AG04449 (cell line): ENCODE measurements at places on chromosomes 2 and 18.

- no peak for DNase-seq
These were observed 46.8 kb upstream of the RNU4ATAC start for GRCh38 chr2:121483846-121484245.

DNA sequence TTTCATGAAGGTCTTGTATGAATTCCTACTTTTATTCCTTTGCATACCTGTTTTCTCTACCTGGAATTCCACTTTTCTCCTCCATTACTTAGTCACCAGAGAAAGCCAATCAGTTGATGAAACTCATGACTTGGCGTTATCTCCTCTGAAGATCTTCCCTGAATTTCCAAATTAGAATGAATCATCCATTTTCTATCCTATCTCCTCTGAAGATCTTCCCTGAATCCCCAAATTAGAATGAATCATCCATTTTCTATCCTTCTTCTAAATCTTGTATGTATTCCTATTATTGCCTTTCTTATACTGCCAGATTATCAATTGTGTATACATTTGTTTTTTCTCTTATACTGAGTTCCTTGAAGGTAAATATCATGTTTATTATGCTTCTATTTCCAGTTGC, 440.4 kb downstream of the CCDC85A start:
- DNase-seq: no peak

DNA sequence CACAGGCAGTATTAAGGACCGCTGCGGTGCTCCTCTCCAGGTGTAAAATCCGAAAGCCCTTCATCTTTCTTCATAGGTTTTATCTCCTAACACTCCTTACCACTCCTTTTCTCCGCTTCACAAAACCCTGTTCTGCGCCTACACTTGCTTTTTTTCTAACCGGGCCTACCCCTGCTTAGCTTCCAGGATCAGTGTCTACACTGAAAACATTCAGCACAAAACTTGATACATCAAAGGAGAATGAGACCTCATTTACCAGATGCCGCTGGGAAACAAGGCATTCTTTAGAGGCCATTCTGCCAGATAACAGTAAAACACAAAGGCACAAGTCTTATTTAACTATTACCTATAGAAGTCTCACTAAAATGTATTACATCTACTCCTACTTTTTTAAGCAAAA, 13.1 kb downstream of the CHST10 start:
- DNase-seq: no peak

DNA sequence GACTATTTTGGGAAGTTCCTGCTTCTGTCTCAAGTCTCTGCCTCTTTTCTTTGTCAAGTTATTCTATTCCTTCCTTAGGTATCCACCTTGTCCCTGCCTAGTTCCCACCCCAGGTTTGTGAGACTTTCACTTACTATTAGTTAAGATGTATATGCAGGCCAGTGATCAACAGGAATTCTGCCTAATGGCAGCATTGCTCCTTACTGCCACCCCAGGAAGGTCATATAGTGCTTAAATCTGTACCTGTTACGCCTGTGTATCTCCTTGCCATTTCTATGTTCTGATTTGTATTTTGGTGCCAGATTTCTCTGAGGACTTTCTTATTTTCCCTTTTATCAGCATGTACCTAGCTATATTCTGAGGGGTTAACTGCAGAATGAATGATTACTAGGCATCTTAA, 746.0 kb upstream of the TMEFF2 start:
- no peak for DNase-seq

DNA sequence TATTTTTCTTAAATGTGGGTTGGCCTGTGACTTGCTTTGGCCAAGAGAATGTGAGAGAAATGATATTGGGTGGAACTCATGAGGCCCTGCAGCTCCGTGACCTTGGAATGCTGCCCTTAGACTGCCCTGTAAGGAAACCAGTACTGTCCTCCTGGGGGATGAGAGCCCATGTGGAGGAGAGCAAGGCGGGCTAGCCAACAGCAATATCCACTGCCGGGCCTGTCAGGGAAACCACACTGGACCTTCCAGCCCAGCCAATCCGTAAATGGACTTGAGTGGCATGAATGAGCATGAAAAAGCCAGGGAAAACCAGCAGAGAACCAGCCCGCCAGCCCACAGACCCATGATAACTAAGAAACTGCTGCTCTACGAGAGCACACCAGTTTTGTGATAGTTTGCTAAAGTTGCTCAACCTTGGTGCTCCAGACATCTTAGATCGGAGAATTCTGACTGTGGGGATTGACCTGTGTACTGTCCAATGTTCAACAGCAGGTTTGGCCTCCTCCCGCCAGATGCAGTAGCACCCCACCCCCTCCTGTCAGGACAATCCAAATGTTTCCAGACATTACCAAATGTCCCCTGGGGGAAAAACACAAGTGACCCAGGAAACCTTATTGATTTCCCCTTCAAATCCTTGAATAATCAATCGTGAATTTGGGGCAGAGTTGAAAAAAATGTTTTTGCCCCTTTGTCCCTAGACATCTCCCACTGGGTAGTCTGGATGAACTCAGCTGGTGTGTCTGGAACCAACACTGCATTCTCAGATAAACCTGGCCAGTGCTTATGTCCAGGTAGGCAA, 27.2 kb downstream of the ALPK2 start:
- no peak for DNase-seq

- DNase-seq: no peak
These were observed 61.9 kb upstream of the SPP2 start for GRCh38 chr2:233988581-233988980.

- DNase-seq: peak; percentile 77
These were observed 87.4 kb downstream of the GAREM1 start for GRCh38 chr18:32383050-32383819.

DNA sequence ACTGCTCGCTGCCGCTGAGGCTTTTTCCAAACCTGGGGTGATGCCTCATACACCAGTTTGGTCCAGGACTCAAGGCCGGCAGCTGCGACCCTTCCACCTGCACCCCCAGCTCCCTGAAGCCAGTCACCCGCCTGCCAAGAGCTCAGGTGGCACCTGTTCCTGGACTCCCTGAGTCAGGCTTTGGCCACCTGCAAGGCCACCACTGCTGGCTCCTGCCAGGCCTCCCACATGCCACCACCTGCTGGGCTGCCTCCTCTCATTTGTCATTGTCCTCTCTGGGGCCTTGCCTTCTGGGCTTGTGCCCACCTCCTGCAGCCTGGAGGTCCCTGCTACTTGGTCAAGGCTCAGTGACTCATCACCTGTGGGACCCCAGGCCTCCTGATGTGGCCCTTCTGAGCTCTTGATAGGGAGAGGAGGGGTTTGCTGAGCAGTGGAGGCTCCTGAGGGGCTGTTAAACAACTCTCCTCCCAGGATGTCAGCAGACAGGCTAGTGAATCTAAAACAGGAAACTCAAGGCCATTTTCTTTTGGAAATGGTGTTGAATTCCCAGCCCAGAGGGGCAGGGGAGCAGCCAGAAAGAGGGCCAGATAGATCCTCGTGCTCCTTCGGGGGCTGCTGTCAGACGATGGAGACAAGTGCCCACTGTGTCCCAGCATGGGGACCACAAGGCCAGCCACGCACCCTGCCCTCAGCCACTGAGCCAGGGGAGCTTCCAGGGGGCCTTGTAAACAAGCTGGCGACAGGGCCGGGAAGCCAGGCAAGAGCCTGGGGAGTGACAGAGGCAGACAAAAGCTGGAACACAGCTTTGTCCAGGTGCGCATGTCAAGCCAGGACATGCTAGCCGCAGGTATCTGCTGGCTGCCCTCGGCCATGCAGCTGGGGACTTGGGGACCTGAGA, 416.8 kb downstream of the LRATD1 start:
- DNase-seq: no peak

- DNase-seq: no peak
These were observed 70.5 kb downstream of the ZFP36L2 start for GRCh38 chr2:43155851-43156411.

- DNase-seq: no peak
These were observed 85.5 kb upstream of the DTNA start for GRCh38 chr18:34624551-34624950.

GRCh38 chr2:59276033-59276432, 1034.9 kb upstream of the FANCL start:
- no peak for DNase-seq

DNA sequence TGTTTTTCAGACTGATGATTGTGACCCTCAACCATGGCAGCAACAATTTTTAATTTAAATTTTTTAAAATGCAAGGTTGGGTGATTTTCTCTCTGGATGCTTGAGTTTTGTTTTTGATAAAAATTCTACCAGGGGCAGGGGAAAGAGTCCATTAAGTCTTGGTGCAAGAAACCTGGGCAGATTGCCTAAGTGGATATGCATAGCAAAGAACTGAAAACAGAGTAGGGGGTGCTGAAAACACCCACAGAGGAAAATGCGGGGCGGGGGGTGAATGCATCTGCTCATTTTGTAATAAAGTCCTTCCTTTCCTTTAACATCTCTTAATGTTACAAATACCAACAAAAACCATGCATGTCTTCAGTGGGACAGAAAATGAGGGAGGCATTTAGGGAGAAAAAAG, 138.0 kb downstream of the NEDD4L start:
- DNase-seq: no peak

DNA sequence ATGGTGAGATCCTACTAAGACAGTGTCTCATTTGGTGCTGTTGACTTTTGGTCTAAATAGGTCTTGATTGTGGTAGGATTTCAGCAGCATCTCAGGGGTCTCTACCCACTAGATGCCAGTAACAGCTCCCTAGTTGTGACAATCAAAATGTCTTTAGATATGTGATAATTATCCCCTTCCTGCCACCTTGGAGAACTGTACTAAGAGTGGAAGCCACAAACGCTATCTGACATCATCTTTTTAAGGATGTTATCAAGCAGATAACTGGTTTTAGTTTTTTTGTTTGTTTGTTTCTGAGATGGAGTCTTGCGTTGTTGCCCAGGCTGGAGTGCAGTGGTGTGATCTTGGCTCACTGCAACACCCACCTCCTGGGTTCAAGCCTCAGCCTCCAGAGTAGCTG, 3.1 kb downstream of the MGAT5 start:
- no peak for DNase-seq

DNA sequence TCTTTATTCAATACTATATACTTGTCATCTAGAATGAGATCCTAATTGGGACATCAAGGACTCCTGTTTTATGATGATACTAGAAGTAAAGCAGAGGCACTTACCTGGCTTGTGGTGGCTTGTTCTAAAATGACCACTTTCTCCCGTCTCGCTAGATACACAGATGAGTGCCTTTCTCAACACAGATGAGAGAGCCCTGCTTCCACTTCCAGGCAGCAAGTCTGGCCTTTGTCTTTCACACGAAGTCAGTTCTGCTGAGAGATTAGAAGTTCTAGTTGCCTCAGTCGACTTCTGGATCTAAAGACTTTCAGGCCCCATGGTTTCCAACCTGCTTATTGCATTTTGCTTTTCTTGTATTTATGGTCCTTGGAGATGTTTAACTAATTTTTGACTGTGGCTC, 70.3 kb downstream of the PPP1R1C start:
- DNase-seq: no peak

- no peak for DNase-seq
These were observed 69.2 kb downstream of the SLC40A1 start for GRCh38 chr2:189511210-189511959.

- DNase-seq: no peak
These were observed 1.8 kb downstream of the HNMT start for GRCh38 chr2:137966043-137966442.

GRCh38 chr2:239634769-239635168, 233.9 kb upstream of the HDAC4 start:
- no peak for DNase-seq

DNA sequence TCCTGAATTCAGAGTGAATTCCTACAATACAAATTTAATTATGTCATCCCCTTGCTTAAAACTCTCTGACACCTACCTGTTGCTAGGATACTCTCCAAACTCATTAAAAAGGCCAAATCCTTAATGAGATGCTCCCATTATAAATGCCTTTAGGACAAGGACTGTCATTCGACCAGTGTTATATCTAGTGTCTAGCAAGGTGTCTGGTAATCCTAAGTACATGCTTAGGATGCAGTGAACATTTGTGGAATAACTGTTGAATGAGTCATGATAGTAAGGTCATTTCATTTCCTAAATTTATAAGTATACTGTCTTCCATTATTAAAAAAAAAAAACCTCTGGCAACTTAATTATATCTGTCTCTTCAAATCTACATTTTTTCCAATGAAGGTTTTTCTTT, 588.9 kb upstream of the NRXN1 start:
- DNase-seq: no peak

- DNase-seq: no peak
These were observed 344.2 kb downstream of the LPIN1 start for GRCh38 chr2:12090590-12090989.

DNA sequence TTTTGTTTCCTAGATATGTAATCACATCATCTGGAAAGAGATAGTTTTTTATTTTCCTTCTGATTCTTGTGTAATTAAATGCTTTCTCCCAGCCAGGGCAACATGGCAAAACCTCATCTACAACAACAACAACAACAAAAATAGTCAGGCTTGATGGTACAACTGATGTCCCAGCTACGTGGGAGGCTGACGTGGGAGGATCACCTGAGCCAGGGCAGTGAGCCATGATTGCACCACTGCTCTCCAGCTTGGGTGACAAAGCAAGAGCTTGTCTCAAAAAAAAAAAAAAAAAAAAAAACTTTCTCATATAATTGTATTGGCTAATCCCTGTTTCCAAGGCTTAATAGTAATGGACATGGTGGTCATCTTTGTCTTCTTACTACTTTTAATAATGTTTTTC, 26.4 kb upstream of the PGAP1 start:
- no peak for DNase-seq

DNA sequence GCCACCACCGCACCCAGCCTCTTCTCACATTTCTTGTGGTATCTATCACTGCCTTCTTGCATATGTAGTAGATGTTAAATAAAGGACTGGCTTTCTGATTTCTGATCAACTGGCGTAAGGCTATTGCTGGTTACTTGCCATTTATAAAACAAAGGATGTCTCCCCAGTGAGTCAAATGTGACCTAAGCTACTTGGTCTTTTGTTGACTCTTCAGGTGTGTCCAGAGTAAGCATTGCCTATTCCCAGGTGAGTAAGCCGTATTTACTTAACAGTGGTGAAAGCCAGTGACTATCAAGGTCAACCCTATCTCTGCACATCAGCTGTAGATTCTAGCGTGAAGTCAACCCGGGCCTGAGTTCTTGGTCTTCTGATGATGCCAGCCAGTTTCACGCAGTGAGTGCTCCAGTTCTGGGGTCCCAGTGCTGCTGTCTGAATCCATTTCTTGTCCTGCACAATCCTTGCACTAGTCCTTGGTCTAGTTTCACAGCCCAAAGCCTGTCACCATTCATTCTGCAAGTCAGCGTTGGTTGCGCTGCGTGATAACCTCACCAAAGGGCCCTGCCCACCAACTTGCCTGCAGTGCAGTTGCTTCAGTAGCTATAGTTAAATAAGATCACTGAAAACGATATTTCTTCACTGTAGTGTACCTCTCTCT, 120.2 kb downstream of the GBX2 start:
- DNase-seq: no peak

- no peak for DNase-seq
These were observed 218.5 kb upstream of the SESTD1 start for GRCh38 chr2:179483131-179483530.

DNA sequence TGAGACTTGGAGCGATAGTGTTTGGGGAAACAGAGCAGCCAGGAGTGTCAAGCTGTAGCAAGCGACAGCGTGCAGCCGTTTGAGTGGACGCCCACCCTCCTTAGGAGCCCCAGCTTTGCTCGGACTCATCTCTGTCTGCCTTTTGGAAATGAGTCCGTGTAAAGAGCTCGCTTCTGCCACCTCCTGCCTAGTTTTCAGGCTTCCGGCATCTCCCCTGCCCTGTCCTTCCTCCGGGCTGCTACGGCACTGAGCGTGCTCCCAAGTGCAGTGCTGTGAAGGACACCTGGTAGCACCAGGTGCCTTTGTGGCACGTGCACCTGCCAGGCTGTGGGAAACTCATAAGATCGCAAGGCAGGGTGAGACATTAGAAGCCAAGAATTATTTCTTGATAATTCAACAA, 117.1 kb downstream of the RNF144A start:
- DNase-seq: no peak

GRCh38 chr2:170716851-170717598, 1.9 kb downstream of the SP5 start:
- DNase-seq: no peak
